Epithelial cell of proximal tubule (primary cell): ENCODE measurements at places on chromosomes 6 and 20. TPM values are rescaled to one million over a fixed set of nuclear protein-coding genes. Genes with fewer than 3 reads are reported as not detected.
A peak's percentile ranks its signal among the peaks of the same experiment; 100 is the strongest.

TRAPPC3L gene
- not detected in 2 replicates for total RNA-seq

POM121L2 gene
- not detected in 2 replicates for total RNA-seq

WFDC10B gene
- total RNA-seq: not detected in 2 replicates

DEFB113 gene
- total RNA-seq: not detected in 2 replicates

MYLK2 gene
- under 0.01 TPM in 1 of 2 replicates, not detected in the other for total RNA-seq

ADGRF4 gene
- total RNA-seq: 1.5 and 3.4 TPM in 2 replicates

- DNase-seq: peak; percentile 43
Observed at GRCh38 chr6:84027340-84028181, 6.0 kb upstream of the MRAP2 start.

DNA sequence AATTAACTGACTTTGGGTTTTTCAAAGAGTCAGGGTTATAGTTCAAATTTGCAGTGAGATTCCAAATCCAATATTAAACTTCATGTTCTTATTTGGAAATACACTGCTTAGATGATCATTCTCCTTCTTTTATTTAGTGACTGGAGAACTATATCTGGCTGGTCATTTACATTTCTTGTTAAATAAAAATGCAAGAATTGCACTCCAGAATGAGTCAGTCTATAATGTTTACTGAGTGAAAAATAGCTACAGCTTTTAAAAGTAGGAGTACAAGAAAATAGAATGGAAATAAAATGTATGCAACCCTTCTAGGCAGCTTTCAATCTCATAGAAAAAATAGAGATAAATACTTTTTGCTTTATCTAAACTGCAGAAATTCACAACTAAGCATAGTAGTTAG is 54.5 kb upstream of the CD2AP start:
- DNase-seq: no peak

DNA sequence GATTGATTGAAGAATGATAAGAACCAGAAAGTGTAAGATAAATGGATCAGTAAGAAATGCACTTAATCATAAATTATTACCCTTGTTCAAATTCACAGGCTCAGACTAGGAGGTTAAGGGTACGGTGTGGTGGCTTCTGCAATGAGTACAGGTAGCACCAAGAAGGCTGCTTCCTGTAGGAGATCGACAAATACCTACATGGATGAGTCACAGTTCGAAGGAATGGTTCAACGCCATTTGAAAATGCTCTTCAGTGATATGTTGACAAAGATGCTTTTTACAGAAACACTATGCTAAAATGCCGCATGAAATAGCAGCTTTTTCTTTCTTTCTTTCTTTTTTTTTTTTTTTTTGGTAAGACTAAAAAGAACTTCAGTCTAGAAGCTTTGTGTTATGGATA is 116.2 kb downstream of the DTNBP1 start:
- no peak for DNase-seq

GRCh38 chr20:48100483-48100882 is 315.2 kb upstream of the SULF2 start:
- DNase-seq: no peak

DNA sequence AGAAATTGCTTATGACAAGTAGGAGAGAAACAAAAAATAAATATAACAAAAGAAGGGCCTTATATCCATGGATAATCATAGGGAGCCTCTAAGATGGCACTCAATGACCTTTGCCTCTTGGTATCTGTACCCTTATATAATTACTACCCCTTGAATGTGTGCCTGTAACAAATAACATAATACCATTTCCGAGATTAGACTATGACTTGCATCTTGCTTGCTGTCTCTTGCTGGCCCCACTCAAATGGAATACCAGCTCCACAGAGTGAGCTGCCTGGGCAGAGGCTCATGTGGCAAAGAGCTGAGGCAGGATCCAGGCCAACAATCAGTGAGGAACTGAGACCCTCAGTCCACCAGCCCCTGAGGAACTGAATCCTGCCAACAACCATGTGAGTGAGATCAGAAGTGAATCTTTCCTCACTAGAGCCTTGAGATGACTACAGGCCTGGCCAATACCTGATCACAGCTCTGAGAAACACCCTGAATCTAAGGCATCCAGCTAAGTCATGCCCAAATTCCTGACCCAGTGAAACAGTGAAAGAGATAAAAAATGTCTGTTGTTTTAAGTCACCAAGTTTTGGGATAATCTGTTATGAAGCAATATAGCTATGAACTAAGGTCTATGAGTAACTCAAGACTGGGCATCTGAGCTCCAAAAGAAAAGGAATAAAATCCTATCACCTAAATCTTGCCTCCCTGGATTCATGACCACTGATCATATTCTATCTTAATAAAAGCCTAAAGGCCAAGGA is 5.5 kb downstream of the KATNA1 start:
- no peak for DNase-seq

DNA sequence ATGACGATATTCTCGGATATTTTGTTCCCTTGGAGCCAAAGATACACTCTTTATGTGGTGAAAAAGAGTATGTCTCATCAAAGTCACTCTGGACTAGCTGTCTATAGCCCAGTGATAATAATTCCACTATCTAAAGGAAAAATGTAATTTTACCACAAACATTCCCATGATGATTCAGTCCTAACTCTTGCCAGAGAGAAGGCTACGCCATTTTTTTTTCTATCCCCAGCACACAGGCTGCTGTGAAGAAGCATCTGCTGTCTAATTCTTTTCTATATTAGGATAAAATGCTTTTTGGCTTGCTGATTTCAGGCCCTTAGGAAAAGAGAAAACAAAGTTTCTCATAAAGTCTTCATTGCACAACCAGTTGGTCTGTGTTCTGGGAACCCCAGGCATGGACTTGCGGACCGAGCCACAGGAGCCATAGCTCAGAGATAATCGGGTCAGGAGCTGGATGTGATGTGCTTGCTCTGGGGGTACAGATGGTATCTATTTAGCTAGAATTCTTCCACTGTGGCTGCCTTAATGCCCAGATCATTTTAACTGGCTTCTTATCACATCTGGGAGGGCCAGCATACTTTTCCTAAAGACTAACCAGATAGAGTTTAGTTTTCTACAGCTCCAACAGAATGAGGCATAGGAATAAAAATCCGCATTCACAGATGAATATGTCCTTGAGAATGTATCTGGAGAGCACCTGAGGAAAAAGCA is 683.7 kb upstream of the ID4 start:
- DNase-seq: no peak

DNA sequence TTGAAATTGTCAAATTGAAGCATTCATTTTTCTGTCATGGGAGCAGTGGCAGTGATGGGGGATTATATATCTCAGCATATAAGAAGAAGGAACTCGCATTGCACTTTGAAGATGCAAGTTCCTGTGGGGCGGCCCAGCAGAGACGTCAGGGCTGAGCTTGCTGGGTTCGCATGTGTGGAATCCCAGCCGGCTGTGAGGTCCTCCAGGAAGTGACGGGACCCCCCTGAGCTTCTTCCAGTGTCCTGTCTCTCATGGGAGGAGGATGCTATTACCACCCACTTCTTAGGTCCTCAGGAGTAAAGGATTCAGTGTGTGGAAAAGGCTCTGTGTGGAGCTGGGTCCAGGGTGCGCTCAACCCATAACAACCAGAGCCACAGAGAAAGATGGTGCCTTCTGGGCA is 201.2 kb downstream of the CDH4 start:
- no peak for DNase-seq

- DNase-seq: no peak
Observed at GRCh38 chr6:35569011-35569461, 56.3 kb upstream of the TULP1 start.

DNA sequence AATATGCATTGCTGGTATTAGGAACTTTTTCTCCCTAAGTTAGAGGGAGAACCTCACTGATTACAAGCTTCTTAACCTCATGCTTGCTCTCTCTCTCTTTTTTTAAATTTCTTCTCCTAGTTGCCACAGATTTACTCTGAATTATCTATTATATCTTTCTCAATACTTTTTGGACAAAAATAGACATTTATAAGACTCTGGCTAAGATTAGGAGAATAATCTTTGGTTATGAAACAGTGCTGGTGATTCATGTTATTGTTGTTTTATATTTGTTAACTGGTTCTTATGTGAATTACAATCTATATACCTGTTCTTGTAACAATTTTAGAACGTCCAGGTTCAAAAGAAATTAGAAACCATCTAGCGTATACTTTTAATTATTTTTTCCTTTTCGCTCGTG is 187.8 kb downstream of the OGFRL1 start:
- DNase-seq: no peak

GRCh38 chr6:167574431-167575151 is 249.7 kb downstream of the TTLL2 start:
- no peak for DNase-seq

GRCh38 chr20:59617221-59617620 is 12.9 kb downstream of the PHACTR3 start:
- no peak for DNase-seq

- DNase-seq: no peak
Observed at GRCh38 chr6:6319952-6320811, at the start of gene F13A1. F13A1 (minus strand) TSS chr6:6320662; CDS start chr6:6318664, 1,998 bp downstream.

- peak; percentile 88 for DNase-seq
Observed at GRCh38 chr6:36441307-36441894, 1.3 kb downstream of the PXT1 start.

DNA sequence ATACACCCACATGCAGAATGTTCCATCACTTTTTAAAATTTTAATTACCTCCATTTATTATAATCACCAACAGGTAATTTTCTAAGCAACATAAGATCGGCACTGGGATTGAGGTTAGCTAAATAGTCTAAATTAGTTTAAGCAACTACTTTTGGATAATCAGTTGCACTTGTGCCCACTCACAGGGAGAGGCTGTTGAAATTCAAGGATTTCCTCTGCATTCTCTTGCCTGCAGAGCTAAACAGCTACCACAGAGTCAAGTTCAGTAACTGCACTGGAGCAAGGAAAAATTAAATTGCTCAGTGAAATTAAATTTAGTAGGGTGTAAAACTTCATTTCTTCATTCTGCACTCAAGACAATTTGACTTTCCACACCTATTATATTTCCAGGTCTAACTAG is 120.7 kb upstream of the CCDC28A start:
- DNase-seq: no peak

DNA sequence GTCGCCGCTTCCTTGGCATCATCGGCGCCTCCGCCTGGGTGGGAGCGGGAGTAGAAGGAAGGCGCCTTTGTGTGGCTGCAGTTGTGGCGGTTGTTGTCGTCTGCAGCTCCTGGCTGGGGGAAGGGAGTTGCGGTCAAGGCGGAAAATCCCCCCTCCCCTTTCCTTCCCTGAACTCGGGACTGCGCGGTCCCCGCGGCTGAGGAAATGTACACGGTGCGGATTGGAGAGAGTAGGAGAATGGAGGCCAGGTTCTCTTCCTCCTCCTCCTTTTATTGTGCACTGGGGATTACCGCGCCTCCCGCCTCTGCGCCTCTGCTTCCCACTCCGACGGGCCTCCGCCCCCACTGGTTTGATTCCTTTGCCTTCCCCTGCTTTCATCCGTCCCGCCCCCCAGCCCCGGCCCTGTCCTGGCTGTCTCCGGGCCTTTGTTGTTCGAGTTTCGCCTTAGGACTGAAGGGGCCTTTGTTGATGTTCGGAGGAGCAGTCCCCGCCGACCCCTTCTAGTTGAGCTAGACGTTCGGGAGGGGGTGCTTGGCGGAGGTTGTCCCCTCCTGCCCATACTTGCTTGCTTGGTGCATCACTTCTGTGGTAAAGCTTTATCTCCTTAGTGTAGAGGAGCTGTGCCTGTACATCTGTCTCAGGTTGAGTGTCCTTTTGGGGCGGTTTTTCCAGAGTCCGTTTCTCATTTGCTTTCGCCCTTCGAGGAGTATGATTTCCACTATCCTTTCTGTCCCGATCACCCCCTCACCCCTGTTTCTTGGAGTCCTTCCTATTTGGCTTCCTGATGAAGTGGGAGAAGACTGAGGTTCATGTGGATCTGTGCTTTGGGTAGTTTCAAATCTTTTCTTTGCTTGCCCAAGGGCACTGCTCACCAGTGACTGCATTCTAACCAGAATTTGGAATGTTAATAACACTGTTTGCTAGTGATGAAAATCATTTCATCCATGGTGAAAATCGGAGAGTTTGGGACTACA is 764 bp downstream of the ZNF292 start:
- DNase-seq: no peak

- DNase-seq: no peak
Observed at GRCh38 chr6:147674099-147674498, 165.6 kb downstream of the SAMD5 start.

DNA sequence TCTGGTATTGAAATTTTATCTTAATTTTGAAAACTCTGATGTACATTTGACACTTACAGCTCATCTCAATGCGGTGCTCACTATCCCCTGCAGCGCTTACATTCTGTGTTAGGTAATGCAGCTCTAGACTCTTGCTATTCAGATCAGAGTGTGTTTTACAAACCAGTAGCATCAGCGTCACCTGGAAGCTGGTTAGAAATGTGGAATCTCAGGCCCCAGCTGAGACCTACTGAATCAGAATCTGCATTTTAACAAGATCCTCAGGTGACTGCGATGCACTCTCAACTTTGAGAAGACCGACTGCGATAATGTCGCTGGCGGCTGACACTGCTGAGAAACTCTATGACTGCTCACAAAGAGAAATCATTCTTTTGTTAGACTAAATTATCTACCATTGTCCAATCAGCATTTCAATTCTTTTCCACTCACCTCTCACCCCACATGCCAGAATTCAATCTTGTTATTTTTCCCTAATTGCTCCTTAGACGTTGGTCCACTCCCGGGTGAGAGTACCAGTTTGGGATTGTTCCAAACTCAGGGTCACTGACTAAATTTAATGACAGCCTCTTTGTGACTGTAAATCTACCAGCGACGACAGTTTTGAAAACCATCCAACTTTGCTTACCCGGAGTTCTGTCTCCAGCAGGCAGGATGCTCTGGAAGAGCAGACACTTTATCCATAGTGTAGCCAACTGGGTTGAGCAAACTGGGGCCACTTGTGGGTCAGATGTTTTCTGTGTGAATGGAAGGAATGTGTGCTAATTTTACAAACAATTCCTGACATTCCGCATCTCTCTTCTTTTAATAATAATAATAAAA is 140.1 kb upstream of the BTBD3 start:
- no peak for DNase-seq

GRCh38 chr6:134373282-134373922 is 55.5 kb upstream of the SGK1 start:
- no peak for DNase-seq

DNA sequence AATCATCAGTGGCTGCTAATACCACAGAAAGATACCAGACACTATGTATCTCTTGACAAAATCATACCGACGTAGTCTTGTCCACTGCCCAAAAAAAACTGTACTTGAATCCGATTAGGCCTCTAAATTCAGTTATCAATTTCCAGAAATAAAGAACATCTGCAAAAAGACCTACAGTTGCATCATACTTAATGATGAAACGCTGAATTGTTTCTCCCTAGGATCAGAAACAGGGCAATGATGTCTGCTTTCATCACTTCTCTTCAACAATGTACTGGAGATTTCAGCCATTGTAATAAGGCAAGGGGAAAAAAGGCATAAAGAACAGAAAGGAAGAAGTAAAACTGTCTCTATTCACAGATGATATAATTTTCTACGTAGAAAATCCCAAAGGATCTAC is 152.0 kb downstream of the TASP1 start:
- DNase-seq: no peak

DNA sequence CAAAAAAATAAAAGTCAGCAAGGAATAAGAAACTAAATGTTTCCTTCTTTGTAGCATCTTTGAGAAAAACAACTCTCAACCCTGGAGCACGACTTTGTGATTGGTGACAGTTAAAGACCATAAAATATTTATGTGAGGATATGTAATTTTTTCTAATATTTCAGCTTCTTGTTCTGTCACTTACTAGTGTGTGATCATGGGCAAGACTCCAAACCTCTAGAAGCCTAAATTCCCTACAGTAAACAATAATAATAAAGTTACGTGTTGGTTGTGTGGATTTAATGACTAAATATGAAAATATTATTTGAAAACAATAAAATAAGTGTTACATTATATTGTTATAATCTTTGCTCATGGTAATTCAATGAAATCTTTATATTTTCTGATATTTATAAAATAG is 735.6 kb upstream of the MARCKS start:
- no peak for DNase-seq

- no peak for DNase-seq
Observed at GRCh38 chr6:31483392-31483791, 14.6 kb upstream of the MICB start.
